ENCODE measurements at places on chromosomes 5 and 9.

GRCh38 chr9:136103651-136104487 lies 8.8 kb upstream of the NACC2 start:
- DNase-seq: no peak

DNA sequence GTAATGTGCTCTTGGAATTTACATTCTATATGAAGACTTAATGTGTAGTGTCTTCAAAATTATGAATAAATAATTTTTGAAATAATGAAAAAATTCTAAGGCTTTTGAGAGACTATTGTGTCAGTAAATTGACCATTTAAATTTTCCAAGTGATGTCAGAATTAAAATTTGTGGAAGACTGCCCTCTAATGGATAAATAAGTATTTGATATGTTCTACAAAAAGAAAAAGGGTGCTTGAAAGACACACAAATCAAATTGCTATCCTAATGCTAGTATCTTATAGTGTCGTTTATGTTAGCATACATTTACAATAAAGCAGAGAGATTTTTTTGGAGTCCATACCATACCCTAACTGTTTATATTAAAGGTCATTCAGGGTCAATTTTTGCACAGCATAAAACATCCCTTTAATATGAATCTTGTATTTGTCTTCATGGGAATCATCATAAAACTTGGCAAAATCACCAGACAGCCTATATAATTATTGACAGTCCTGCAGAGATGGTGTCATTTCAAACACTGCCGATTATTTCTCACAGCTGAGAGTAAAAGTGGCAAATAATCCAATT lies 120.8 kb upstream of the SLC27A6 start:
- no peak for DNase-seq

- no peak for DNase-seq
These were observed 110.4 kb downstream of the TLE4 start for GRCh38 chr9:79682076-79682736.

- no peak for DNase-seq
These were observed 157.8 kb upstream of the PRR16 start for GRCh38 chr5:120306303-120306702.

DNA sequence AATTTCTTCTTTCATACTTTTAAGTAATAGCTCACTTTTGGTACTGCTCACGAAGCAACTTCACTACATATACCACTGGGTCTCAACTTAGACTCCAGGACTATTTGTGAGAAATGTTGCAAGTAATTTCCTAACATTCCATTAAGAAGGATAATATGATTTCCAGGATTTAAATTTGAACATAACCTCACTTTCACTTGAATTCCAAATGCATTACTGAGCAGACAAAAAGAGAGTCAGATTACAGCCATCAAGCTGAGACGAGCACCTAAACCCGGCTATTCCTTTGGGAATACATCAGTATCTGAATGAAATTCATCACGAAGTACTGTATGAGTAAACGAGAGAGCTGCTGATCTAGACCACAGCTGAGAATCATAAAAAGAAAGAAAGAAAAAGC lies 47.3 kb downstream of the LIFR start:
- DNase-seq: no peak

GRCh38 chr5:112914584-112914983 lies 7.4 kb downstream of the REEP5 start:
- no peak for DNase-seq

GRCh38 chr9:135973277-135974219 lies 12.4 kb upstream of the UBAC1 start:
- no peak for DNase-seq

- no peak for DNase-seq
These were observed 129.6 kb upstream of the CNTLN start for GRCh38 chr9:17005056-17005823.

GRCh38 chr9:36789886-36790285 lies 217.2 kb downstream of the MELK start:
- DNase-seq: no peak

- no peak for DNase-seq
These were observed 108.6 kb downstream of the BASP1 start for GRCh38 chr5:17325770-17326599.

- DNase-seq: no peak
These were observed 60.7 kb downstream of the NSD1 start for GRCh38 chr5:177194268-177194667.

- no peak for DNase-seq
These were observed 75.9 kb upstream of the HTR4 start for GRCh38 chr5:148730270-148730669.

DNA sequence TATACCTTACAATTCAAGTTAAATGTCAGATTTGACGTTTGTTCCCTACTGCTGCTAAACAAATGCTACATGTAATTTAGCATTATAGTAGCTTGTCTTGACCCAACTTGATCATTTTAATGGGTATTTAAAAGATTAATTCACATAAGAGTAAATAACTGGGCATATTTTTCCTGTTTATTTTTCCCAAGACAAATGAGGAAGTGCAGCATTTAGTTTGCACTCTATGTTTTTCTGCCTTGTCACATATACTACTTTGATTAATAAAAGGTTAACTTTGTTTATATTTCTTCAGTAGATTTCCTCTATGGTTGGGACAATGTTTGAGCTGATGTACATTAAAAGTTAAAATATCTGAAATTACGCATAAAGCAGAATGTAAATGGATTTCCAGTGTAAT lies 641.8 kb downstream of the PRR16 start:
- DNase-seq: no peak

DNA sequence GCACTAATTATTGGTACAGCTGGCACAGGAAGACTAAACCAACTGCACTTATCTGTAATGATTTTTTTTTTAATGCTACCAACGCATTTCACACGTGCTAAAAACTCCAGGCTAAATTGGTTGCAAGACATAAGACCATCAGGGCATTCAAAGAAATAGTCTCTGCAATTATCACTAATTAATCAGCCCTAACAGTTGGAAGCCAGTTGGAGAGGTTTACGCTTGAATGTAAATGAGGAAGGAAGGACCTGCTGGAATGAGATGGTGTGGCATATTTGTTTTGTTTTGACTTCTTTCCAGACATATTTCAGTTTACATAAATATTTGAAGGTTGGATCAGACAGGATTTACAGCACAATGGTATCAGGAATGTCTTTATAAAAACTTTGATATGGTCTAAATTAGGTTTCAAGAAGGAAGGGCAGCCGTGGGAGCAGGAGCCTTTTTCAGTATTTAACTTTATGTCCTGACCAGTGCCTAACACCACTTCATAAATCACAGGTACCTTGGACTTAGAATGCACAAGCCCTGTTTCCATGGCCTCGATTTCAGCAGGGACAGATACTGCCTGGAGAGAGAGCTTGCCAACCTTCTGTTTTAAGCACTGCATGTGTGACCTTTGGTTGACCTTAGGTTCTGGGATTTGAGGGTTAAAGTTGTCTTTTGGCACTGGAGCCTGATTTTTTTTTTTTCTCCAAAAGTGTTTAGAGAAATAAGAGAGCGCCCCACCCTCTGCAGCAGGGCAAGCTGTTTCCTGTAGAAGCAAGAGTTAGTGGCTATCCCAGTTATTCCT lies 199.8 kb upstream of the MAP3K1 start:
- no peak for DNase-seq

GRCh38 chr5:62362701-62363100 lies 41.0 kb downstream of the DIMT1 start:
- no peak for DNase-seq

DNA sequence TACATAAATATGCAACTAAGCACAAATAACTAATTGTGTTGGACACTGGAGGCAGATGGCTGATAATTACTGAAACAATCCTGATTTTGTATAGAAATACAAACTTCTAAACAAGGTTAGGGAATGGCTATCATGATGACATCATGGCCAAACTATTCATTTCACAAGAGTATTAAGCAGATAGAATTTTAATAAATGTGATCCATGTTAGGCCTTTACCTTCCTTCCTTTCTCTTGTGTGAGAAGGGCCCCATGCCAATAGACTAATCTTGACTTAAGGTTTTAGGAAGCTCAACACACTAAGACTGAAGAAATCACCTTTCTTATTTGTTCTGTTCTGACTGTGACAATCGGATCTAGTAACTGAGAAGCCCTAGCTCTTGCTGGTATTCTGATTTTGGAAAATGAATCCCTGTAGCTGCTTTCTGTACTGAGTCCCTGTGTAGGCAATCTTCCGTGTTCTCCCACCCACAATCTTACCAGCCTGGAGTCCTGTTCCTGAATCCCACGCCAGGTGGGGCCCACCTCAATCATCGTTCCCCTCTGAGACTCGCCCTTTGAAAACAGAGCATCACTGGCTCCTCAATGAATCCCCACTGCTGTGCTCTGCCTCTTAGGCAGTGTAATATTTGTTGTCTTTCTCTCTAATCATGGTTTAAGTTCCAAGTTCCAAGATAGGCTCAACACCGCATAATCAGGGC lies 168.7 kb upstream of the GNA14 start:
- no peak for DNase-seq

DNA sequence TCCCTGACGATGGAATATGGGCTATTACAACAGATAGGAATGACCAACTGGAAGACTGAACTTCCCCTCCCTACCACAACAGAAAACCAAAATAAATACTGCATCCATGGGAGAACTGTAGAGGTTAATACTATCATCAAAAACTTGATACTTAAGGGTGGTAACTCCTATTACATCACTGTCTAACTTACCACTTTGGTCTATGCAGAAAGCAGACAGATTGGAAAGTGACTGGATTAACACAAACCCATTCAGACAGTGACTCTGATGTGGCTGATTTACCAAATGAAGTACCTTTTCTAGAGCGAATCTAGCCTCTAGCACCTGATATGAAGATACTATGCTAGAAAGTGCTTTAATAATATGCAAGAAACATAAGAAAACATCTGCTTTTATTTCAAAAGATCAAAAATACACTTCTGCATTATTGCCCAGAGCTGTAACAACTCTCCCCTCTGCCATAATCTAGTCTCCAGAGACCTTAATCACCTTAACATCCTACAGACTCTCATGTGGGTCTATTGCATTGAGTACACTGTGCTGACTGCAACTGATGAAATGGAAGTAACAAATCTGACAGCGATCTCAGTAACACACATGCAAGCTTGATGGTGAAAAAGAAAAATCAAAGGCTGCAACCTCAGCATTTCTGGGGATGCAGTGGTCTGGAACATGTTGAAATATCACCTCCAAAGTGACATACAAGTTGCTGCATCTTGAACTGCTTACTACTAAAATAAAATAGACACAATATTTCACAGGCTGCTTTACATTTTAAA lies 62.7 kb downstream of the EPB41L4A start:
- DNase-seq: no peak

DNA sequence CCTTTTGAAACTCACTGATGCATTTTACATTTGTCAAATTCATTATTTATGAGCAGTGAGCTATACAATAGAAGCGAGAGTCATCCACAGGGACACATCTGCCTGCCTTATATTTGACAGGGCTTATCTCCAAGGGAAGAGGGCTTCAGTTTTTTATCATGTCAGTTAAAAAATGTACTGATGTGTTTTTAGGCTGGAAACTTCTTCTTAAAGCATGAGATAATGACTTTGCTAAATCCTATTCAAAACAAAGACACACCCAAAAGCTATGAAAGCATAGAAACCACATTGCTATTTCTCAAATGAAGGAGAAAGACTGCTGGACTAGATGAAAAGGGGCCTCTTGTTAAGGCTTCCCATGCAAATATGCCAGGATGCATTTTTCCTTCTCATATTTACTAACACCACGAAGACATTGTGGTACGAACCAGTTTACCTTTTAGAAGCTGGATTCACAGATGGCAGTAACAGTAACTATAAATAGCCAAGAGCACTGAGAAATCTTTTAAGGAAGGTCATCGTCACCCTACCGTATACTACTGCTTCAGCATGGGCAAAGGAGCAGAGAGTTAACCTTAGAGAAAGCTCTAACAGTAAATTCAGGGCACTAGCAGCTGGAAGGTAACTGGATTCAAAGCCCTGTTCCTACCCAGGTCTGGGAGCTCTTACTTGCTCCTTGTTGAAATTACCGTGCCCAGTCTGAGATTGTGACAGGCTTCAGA lies 86.3 kb upstream of the IFNK start:
- DNase-seq: no peak

DNA sequence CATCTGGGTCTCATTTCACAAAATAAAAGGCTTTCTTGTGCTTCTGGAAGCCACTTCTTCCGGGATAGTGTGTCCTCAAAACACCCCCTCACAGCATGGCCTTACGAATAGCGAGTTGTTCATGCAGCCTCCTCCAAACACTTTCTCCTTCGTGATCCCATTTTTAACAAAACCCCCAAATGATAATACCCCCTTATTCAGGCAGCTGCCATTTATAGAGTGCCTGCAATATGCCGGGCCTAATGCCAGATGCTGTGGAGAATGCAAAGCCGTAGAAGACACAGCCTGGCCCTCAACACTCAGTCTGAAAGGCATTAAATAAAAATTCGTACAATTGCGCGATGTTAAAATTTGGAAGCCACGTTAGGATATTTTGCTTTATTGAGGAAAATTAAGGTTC lies 66.4 kb upstream of the SLC44A1 start:
- DNase-seq: no peak

GRCh38 chr9:109506097-109506712 lies 8.1 kb upstream of the PTPN3 start:
- no peak for DNase-seq

- DNase-seq: no peak
These were observed 32.1 kb upstream of the CLINT1 start for GRCh38 chr5:157890836-157891597.

DNA sequence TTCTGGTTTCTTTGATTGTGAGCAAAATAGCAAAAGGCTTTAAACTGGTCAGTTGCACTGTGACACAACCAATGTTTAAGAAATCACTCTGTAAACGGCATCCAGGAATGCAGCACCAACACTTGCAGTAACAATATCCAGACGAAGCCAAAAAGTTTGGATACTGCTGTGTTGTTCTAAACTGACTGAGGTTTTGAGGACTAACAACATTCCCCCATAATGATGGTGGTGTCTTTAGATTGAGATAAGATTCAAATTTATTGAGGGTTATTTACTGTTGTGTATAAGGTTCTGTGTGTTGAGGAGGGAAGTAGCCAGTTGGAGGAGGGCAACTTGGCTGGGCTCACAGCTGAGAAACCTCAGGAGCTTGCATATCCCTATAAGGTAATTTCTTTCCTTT lies 353.6 kb downstream of the BNC2 start:
- no peak for DNase-seq

DNA sequence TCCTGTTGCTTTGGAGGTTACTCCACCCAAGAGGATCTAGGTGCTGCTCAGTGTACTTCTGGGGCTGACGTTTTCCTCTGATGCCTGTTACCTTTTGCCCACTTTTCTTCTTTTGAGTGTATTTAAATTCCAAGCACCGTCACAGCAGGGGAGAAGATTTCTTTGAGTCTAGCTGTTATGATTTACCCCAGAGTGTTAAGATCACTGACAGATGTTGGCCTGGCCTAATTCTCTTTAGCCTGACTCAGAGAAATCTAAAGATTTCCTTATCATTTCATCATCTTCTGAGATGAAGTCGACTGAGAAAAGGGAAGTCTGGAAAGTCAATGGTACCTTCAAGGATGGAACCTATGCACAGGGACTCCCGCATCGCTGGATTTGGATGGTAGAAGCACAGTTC lies 191.5 kb downstream of the FBXL7 start:
- no peak for DNase-seq

DNA sequence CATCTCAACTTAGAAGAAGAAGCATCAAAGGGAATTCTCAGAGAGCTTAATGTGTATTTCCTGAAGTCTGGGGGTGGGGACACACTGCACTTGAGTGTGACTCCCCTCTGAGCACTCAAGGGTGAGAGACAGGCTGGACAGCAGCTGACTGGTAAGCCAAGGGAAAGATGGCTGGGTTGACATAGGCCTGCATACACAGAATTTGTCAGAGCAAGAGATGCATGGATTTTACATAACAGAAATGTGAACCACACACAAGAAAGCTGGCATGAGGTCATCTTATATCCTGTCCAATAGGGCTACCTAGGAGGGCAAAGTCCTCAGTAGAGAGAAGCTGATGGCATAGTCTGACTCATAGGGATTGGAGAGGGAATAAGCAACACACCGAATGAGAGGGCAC lies 114.3 kb upstream of the EPB41L4A start:
- DNase-seq: no peak
